ENCODE measurements at places on chromosomes 4 and X. TPM values are rescaled to one million over a fixed set of nuclear protein-coding genes. Genes with fewer than 3 reads are reported as not detected.

The TMPRSS11F gene
- 0.27 TPM for total RNA-seq

The NAP1L5 gene
- 2.0 TPM for total RNA-seq

- peak; percentile 16 for DNase-seq
Observed at GRCh38 chr4:89196056-89196674, 84.8 kb downstream of the TIGD2 start.

The NAP1L2 gene
- total RNA-seq = 16.2 TPM

The NHSL2 gene
- total RNA-seq = 9.5 TPM

The NAAA gene
- 38.1 TPM for total RNA-seq

GRCh38 chr4:164700471-164700870, 53.5 kb upstream of the SMIM31 start:
- peak; percentile 93 for DNase-seq

The BEND4 gene
- 60.4 TPM for total RNA-seq

The TAF7L gene
- not detected for total RNA-seq

DNA sequence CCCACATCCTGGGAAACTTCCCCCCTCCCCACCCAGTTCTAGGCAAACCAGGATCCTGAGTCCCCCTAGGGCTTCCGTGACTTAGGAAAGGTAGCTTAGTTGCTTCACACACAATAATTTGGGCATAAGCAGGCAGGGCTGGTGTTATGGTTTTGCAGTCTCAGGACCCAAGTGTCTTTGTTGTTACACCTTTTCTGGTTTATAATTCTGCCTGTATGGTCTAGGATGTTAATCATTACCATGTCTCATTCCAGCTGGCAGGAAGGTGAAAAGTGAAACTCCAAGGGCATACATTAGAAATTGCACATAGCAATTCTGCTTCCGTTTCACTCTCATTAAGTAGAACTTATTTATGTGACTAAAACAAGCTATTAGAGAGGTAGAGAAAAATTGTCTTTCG, 16.8 kb downstream of the UGT8 start:
- DNase-seq = no peak

The REELD1 gene
- total RNA-seq = not detected

DNA sequence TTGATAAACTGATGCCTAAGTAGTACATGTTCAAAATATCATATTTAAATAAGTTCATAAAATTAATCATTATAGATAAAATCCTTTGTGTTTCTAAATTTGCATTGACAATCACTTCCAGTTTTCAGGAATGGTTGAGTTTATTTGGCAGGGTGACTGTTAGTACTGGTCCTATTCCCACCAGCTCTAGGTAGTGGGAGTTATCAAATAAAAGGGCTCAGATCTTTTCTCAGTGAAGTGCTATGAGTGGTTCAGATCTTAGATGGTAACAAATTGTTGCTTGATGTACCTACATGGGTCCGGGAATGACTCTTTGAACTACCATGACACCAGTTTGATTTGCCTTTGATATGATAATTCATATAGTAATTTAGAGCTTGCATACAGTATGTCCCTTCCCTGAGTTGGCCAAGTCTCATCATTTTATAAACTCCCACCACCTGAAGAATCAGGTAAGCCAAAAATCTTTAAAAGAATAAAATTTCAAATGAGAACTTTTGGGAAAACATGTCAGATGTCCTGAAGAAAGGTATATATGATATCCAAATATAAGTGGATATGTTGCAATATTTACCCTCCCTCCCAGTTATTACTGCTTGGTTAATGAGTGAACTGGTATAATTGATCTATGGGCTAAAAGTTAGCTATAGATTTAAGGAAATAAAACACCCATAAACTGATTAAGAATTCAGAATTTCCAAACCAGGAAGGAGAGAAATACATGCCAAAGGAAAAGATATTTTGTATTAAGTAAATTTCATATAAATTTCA, 28.6 kb downstream of the GPC3 start:
- no peak for DNase-seq

DNA sequence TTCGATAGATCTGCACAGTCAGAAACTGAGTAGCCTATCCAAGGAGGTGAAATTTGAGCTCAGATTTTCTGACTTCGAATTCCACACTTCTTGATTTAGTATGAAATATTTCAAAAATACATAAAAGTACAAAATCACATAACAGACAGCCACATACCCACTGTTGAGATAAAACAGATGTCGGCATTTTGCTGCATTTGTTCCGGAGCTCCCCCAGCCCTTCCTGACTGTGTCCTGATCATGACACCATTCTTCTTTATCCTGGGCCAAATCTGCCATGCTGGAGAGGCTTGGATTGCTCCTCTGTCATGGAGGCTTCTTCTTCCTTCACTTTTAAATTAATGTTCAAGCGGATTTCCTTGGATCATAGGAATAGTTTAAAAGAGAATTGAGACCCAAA, 124.2 kb upstream of the RBPJ start:
- no peak for DNase-seq

The CDK16 gene
- total RNA-seq = 158 TPM

GRCh38 chrX:29662759-29663503, 552.4 kb upstream of the MAGEB2 start:
- no peak for DNase-seq

The PIN4 gene
- total RNA-seq = 7.2 TPM

GRCh38 chr4:96473246-96473645, 633.4 kb downstream of the PDHA2 start:
- no peak for DNase-seq

The SRP72 gene
- total RNA-seq = 84.6 TPM

DNA sequence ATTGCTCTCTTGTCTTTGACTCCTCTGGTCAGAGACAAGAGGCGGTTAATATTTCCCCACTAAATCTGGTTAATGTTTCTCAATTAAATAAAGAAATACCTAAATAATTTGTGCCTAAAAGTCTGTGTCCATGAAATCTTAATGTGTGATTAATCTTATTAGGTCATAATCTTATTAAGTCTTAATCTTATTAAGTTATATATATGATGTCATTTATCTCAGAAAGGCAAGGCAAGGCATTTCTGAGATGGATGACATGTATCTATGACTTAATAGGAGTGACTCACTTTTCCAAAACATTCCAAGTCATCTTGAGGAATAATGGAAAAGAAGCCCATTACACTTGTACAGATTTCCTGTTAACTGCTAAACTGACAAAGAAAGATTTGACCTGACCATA, 74.7 kb downstream of the TRAM1L1 start:
- no peak for DNase-seq

DNA sequence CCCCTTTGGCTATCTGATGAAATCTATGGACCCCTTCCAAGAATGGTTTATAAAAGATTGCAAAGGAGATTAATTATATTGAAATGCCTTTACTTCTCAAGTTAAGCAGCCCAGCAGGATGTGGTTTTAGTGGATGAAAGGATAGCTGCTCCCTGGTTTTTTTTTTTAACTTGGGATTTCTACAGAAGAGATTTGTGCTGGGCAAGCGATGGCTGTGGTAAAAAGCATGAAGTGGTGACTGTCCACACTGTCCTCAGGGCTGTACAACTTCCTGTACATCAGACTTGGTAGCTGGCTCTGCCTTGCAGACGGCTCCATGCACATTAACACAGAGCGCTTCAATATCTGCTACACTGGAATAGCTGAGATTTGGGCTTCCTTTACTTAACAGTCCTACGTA, 321.7 kb downstream of the DHX15 start:
- no peak for DNase-seq

The PDGFC gene
- total RNA-seq = 3.4 TPM

DNA sequence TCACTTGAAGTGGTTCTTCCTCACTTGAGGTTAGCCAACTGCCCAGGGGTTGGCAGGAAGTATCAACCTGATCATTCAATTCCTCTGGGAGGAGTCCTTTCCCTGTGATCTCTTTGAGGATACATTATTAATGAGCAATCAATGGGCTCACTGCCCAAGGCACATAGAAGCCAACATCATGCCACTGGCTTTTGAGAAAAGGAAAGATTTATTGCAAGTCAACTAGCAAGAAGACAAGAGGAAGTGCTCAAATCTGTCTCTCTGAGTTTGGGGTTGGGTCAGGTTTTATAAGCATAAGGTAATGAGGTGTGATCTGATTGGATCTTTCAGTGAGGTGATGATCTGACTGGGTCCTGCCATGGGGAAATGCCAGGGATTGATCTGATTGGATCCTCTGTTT, 39.6 kb downstream of the FGFBP1 start:
- no peak for DNase-seq

GRCh38 chrX:154596290-154596929, 11.5 kb downstream of the CTAG1A start:
- peak; percentile 89 for DNase-seq

- DNase-seq = no peak
Observed at GRCh38 chr4:183413234-183414200, 30.9 kb upstream of the CDKN2AIP start.

The GPM6B gene
- total RNA-seq = 95.4 TPM

DNA sequence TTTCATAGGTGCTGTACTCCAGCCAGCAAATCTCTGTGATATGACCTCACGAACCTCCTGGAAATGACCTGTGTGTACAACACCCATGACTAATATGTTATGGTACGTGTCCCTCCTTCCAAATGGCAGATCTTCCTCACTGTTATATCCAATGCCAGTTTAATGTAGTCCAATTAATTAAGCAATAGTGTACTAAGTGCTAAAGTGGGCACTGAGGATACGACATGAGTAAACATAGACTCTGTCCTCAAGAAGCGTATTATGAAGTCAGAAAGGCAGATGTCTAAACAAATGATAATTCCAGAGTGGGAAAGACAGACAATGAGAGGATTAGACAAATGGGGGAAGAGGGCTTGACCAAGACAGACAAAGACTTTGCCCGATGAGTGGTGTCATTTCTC, 33.9 kb downstream of the GPRIN3 start:
- DNase-seq = no peak

The CCDC110 gene
- 5.4 TPM for total RNA-seq

The ZXDB gene
- total RNA-seq = 15.5 TPM

DNA sequence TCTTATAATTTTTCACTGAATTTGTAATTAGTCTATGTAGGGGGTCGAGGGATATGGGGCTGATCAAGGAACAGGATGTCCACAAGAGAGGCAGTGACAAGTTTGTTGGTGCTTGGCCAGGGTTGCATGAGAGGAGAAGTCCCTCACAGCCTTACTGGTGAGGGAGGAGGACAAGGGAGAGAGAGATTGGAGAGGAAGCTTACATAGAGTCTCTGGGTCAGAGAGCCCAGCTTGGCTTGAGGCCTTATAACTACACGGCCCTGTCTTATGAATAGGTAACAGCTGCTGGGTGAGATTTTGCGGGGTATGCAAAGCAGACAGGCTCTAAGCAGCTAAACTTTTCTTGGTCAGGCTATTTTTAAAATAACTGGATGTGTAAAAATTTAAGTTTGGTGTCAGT, 37.9 kb upstream of the OTUD4 start:
- peak; percentile 34 for DNase-seq

The SPATA4 gene
- not detected for total RNA-seq

DNA sequence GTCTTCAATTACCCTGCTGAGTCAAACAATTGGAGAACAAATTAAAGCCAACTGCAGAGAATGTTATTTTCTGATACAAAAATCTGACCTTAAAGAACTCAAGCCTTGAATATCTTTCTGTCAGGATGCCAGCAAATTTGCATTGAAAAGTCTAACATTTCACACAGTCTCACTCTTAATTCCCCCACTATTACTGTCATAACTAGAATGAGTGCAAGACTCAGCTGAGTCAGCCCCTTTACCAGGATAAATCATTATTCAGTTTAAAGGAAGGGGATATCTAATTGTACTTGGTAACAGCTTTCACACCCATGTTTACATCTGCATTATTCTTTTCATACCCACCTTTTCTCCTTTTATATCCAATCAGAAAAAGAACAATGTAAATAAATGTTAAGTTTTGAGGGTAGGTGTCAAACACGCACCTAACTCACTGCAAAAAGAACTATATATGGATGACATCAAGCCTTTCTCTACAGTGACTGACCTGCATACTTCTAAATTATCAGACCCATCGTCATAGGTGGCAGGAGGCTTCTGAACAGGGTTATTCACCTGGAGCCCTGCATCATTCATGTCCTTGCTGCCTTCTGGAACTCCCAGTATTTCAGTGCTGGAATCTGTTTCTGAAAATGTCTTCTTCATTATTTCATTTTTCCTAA, 117.4 kb downstream of the TMA16 start:
- no peak for DNase-seq

GRCh38 chr4:156931267-156931666, 40.3 kb downstream of the PDGFC start:
- no peak for DNase-seq

DNA sequence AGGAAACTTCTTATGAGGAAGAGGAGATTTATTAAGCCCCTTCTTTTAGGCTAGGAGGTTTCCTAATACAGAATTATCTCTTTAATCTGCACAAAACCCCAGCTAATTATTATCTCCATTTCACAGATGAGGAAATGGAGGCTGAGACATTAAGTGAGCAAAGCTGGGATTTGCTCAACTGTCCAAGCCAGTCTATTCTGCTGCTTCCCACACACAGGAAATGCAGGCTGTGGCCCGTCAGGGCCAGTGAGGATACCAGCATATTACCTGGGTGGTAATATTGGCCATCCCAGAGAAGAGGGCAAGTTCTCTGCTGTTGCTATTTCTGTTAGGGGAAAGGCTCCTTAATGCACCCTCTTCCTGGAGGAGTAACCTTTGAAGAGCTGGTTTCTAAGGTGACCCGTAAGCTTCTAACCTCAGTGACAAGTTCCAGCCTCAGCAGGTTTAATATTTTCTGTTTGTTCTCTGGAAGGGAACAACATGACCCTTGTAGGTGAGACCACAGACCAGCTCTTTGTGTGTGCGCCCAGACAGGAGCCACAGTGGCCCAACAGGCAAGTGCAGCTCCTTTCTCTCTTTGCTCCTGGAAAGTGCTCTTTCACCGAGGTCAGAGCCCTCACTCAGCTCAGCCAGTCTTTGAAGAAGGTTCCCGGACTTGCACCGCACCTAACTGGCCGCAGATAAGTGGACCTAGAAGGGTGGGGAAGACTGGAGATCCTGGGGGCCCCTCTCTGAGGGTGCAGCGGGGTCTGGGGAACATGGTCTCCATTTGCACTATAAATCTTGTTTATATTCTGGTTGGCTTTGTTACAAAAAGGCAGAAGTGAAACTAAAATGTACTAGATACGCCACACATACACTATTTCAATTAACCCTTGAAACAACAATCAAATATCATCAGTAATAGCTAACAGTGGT, 35.5 kb downstream of the TBC1D9 start:
- DNase-seq = no peak

- peak; percentile 66 for DNase-seq
Observed at GRCh38 chr4:1043651-1044468, 32.4 kb downstream of the FGFRL1 start.

GRCh38 chr4:34039766-34040165, 2204.5 kb downstream of the ARAP2 start:
- DNase-seq = no peak

- DNase-seq = no peak
Observed at GRCh38 chr4:19999775-20000414, 251.8 kb upstream of the SLIT2 start.

The TSC22D3 gene
- total RNA-seq = 10.9 TPM

GRCh38 chrX:148049441-148049840, 68.3 kb downstream of the FMR1NB start:
- DNase-seq = peak; percentile 58

DNA sequence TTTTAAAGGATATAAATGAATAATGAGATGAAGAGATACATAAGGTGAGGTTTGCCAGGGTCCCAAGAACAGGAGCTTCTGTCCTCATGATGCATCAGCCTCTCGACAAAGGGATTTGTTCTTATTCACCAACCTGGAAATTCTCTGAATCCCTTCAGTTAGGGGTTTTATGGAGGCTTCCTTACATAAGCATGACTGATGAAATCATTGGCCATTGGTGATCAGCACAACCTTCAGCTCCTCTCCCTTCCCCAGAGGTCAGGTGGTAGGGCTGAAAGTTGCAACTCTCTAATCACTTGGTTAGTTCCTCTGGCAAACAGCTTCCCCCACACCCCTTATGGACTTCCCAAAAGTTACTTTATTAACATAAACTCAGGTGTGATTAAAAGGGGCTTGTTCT, 222.0 kb downstream of the SPRY1 start:
- DNase-seq = no peak

GRCh38 chr4:31259119-31259518, 539.0 kb downstream of the PCDH7 start:
- DNase-seq = no peak
